GM12892 (cell line): ENCODE measurements at places on chromosomes 5 and 9.

DNA sequence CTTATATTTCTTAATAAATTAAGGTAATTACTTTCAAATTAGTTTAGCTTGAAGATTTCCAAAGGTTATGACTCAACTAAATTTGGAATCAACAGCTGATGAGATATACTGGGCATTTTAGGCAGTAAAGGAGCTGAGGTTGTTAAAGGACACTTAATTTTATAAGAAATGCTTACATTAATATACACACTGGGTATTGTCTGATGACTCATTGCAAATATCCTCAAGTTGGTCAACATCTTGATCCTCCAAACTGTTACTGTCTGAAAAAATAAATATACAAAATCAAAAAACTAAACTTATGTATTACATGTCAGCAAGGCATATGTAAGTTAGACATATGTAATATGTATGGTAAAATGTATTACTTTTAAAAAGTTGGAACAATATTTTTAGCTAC lies 3.4 kb downstream of the GFM2 start:
- DNase-seq, result no peak

DNA sequence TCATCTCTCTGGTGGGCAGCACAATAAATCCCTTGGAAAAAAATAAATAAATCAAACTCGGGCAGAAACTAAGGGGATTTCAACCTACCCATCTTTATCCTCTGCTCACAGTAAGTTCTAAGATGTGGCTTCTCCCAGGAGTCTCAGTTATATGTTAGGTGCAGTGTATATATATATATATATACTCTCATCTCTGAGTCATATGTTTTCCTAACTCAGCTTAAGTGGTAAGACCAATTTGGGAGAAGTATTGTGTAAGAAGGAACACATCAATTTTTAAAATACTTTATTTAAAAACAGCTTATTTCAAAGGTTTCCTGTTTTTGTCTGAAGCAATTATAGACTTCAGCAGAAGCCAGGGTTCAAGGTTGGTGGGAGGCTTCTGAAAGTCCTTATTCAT lies 20.3 kb upstream of the OSMR start:
- no peak for DNase-seq

- no peak for DNase-seq
Measured at GRCh38 chr9:70034271-70034711, 9.4 kb upstream of the MAMDC2 start.

DNA sequence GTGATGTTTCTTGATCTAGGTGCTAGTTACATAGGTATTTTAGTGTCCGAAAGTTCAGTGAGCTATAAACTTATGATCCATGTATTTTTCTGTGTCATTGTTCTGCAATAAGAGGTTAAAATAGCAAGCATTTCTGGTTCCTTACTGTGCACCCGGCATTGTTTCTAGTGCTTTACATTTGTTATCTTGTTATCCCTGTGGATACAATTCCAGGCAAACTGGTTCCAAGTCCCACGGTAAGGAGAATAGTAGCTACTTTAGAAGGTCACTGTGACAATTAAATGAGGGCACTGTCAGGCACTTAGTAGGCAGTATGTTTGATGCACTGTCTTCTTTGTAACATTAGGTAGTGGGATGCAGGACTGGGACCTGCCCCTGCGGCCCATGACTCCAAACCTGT lies 9.0 kb downstream of the FUBP3 start:
- DNase-seq, result no peak

DNA sequence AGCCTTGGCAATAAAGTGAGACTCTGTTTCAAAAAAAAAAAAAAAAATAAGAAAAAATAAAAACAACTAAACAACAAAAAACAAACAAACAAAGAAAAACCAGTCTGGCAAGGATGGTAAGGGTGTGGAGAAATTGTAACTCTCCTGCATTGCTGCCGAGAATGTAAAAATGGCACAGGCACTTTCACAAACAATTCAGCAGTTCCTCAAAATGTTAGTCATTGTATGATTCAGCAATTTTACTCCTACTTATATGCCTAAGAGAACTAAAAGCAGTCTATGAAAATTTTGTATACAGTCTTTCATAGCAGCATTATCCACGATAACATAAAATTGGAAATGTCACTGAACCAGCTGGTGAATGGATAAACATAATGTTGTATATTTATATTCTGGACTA lies 280.4 kb downstream of the CDH9 start:
- DNase-seq, result no peak

DNA sequence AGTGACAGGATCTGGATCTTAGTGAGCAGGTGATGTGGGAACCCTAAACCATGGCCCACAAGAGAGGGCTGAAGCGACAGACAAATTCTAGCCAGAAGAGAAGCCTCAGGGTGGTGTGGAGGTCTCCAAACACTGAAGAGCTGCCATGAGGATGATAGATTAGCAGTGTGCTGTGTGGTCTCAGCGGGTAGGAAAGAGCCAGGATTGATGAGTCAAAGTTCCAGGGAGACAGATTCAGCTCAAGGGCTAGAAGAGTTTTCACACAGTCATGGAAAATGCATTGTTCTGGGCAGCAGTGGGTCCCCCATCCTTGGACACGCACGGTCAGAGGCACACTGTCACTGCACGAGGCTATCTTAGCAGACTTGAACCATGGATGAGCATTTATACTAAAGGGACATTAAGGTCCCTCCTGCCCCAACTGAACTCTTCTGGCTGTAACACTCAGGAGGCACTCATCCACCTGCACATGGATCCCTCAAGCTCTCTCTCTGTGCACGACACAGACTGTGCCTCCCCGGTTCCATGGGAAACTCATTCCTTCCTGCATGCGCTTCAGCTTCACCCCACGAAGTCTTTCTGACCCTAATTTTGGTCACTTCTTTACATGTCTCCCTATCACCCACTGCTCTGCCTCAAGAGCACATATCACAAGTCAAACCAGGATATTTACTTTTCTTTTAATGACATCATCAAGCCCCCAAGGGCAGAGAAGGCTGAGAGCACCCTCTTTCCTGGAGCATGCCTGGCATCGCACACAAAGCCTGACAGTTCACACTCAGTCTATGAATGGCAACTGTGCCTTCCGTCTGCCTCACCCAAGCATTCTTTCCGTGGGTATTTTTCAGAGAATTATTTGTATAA lies 84.8 kb downstream of the TLE1 start:
- no peak for DNase-seq

GRCh38 chr5:19369048-19369447 lies 619.0 kb downstream of the CDH18 start:
- no peak for DNase-seq

DNA sequence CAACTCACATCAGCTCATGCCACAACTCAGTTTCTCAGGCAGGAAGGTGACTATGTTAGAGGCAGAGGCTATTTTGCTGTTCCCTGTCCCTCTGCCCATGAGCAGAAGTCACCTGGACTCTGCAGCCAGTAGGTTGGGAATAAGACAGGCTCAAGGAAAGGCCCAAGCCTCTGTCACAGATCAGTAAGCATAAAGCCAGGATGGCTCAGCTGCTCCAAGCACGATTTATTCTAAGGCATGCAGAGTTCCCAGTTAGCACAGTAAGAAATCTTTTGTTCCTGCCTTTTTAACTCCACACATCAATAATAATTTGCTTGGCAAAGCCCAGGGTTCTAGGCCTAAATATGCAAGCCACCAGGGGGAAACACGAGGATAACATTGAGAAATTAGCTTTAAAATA lies 249.0 kb upstream of the ADRA1B start:
- DNase-seq, result no peak

DNA sequence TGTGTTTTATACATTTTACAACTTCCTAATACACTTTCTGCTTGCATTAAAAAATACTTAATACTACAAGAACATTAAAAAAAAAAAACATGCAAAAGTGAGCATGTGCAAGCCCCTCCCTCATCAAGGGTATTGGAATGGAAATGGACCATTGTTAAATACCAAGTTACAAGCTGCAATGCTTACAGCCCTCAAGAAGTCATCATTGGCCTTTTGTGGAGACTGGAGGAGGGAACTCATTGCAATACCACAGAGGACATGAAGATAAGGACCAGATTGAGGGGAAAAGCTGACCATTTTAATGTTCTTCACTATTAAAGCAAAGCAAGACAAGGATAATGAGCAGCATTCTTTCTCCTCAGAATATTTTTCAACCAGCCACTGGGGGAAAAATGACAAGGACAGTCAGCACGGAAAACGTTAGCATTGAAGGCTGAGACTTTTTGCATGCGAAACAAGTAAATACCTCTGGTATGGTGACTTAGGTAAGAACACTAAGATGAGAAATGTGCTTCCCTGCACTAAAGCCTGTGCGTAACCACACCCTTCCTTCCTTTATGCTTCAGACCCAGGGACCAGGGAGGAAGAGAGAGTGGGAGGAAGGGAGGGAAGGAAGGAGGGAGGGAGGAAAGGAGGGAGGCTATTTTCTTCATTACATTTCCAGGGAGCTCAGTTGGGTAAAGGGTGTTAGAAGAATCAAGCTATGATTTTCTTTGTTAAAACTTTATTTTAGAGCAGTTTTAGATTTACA lies 141.1 kb upstream of the RAPGEF1 start:
- DNase-seq, result no peak

DNA sequence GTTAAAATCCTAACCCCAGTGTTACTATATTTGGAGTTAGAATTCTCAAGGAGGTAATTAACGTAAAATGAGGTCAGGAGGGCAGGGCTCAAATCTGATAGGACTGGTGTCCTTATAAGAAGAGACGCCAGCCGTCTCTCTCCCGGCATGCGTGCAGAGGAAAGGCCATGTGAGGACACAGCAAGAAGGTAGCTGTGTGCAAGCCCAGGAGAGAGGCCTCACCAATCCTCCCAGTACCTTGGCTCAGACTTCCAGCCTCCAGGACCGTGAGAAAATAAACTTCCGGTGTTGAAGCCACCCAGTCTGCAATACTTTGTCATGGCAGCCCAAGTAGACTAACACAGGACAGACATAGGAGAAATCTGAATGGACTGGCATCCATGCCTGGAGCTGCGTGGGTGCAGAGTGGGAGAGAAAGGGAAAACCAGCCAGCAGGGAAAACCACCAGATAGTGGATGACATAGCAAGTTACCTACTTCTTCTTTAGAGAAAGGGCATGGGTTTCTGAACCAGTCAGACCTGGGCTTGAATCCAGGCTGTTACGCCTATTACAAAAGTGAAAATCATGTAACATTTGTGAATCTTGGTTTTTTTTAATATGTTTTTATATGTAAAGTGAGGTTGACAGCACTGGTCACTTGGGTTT lies 89.2 kb downstream of the FSTL4 start:
- no peak for DNase-seq
